ENCODE measurements at places on chromosomes 5 and 9.
A peak's percentile ranks its signal among the peaks of the same experiment; 100 is the strongest.

GRCh38 chr5:118321081-118321480 lies 667.3 kb downstream of the DTWD2 start:
- no peak for DNase-seq

DNA sequence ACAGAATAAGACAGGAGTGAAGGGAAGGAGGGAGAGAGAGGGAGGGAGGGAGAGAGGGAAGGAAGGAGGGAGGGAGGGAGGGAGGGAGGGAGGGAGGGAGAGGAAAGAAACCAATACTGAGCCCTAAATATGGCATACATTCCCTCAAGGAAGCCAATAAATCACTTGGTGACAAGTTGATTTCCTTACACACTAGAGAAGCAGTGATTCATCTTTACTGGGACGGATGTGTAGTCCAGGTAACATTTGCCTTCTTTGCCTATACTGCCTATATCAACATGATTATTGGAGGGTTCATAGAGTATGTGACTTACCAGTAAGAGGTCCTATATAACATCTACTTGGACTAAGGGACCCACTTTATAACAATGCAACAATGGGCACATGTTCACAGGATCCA lies 83.2 kb downstream of the TRIM36 start:
- no peak for DNase-seq

GRCh38 chr5:103120607-103121200 lies 603 bp downstream of the PPIP5K2 start:
- DNase-seq = no peak

DNA sequence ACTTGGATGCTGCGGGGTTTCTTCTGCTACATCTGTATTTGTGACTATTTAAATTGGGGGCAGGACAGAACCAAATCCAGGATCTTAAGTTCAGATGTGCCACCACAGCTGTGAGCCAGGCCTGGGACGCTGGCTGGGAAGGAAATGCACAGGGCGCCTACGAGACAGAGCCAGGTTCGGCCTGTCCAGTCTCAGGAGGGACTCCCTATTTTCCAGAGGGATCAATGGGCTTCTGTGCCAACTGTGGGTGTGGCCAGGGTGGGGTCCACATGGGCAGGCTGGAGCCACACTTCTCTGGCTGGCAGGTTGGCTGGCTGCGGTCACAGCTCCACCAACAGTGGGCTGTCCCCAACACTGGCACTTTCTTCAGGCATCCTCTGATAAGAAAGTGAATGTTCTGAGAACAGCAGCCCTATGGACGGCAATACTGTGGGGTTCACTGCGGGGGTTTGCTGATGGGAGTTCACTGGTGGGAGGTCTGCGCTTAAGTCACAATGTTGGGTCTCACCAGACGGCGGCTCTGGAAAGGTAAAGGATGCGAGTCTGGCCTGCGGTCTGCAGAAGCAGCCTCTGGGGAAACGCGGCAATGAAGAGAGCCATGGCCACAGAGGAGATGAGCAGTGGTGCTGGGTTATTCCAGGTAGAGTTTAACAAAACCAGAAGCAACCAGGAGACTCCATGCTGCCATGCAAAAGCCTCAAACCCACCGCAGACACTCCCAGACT lies 78.1 kb downstream of the DAP start:
- DNase-seq = no peak

- DNase-seq = peak; percentile 30
Measured at GRCh38 chr5:178360222-178360925, 127.8 kb upstream of the PHYKPL start.

Measured in spleen (tissue), 13 donors.